Fibroblast of villous mesenchyme (primary cell): ENCODE measurements at places on chromosomes 2 and 18. TPM values are rescaled to one million over a fixed set of nuclear protein-coding genes. Genes with fewer than 3 reads are reported as not detected.

BOK gene
- total RNA-seq = 42.2 and 54.0 TPM in 2 replicates

DNA sequence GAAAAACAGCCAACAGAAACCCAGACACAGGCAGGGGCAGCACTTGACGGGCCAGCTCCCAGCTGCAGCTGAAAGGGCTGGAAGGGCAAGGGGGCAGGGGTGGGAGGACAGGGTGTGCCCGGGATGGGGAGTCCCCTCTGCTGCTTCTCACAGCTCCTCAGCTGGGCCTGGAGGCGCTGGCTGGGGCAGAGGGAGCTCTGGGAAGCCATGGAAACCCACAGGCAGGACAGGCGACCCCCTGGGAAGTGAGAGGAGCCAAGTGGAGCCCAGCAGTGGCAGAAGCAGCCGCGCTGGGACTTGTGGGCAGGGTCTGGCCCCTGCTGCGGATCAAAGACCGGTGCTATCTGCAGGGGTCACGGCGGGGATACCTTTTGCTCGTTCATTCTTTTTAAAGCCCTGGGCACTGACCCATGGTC lies 20.7 kb downstream of the OTOF start:
- DNase-seq = no peak

ANKRD30BL gene
- total RNA-seq = not detected in 2 replicates

DUSP2 gene
- 0.86 and 2.3 TPM in 2 replicates for total RNA-seq

GAL3ST2 gene
- under 0.01 and 0.43 TPM in 2 replicates for total RNA-seq

LIMS3 gene
- 5.8 and 14.2 TPM in 2 replicates for total RNA-seq

RGPD4 gene
- total RNA-seq = not detected in 2 replicates

- DNase-seq = no peak
Observed at GRCh38 chr2:217559084-217559483, 443.7 kb downstream of the TNS1 start.

GRCh38 chr18:26479681-26480079 lies 68.7 kb downstream of the KCTD1 start:
- DNase-seq = peak; percentile 17

DNA sequence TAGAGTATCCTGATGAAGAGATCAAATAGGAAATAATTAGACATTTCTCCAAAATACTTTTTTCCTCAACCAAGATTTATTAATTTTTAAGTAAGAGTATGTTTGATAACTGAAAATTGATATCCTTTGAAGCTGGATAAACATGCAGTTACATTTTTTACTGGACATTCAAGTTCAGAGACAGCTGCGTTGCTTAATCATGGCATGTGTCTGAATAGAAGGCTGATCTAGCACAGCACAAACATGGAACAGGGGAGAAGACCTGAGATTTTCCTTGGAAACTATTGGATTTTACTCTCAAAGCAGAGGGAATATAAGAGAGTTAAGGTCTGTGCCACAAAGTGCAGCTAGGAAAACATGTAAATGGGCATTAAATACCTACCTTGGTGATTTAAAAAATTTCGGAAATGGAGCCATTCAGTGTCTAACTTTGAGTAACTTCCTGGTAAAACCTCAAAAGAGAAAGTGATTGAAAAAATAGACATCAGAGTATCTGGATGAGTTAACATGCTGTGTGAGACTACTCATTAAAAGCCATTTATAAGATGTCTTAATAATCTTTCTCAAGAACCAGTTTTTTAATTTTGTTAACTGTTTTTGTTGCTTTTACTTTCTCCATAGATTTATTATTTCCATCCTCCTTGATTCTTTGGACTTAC lies 31.8 kb downstream of the CRIM1 start:
- DNase-seq = peak; percentile 55

DNA sequence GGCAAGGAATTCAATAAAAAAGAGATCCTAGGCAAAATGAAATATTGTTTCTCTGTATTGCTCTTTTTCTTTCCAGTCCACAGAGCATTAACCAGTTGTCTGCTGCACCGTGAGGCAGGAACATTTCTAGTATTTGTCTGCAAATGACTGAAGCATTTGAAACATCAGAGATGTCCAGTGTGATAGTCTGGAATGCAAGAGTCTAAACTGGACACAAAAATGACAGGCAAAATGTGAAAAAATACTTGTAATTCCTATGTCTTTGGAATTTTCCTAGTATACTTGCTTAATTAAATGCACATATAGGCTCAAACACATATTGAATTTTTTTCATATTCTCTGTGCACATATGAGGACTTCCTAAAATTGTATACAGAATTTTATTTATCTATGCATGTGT lies 120.5 kb upstream of the SPATS2L start:
- no peak for DNase-seq

- DNase-seq = no peak
Observed at GRCh38 chr2:199784512-199784911, 66.5 kb downstream of the FTCDNL1 start.

DNA sequence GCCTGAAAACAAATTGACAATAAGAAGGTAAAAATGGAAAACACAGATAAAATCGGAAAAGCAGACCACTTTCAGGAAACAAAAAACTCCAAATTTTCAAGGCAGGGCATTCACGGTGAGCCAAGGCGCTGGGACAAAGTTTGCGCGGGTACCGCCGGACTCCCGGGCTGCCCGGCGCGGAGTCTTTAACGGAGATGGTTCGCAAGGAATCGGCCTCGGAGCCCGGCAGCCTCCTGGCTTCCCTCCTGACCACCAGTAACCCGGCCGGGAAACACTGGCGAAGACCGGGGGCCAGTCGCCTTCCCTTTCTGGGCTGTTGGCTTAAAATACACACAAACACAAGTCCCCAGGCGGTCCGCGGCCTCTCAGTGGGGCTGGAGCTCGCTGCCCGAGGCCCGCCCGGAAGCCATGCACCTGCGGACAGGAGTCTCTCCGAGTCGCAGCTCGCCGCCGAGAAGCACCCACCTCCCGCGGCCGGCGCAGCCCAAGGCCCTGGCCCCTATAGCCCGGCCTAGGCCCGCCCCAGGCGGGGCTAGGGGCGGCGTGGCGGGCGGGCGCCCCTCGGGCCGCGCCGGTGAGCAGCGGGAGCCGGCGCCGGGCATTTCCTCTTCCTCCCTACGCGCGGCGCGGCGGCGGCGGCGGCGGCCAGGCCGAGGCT lies 622 bp upstream of the KCMF1 start:
- peak; percentile 62 for DNase-seq

RIT2 gene
- total RNA-seq = not detected in 2 replicates

GRCh38 chr2:227324642-227324994 lies 433 bp upstream of the MFF start:
- no peak for DNase-seq

OR6B2 gene
- total RNA-seq = not detected in 2 replicates

DNA sequence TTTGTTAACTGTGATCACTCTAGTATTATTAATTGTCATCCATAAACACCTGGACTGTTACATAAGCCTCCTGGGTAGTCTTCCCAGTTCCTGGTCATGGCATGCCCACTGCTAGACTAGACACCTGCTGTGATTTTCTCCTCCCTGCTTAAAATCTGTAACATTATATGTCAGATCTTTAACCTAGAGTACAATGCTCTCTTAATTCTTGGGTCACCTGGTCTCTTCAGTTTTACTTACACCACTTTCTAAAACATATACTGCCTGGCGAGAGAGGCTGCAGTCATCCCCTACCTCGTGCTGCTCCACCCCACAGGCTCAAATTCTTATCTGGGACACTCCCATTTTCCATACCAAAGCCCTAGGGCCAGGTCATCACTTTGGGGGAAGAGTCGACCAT lies 161.3 kb downstream of the CDH2 start:
- DNase-seq = no peak

ERFE gene
- 0.86 and 2.9 TPM in 2 replicates for total RNA-seq

KIF1A gene
- total RNA-seq = not detected in 2 replicates

ITPRIPL1 gene
- total RNA-seq = 3.2 and 5.2 TPM in 2 replicates

DNA sequence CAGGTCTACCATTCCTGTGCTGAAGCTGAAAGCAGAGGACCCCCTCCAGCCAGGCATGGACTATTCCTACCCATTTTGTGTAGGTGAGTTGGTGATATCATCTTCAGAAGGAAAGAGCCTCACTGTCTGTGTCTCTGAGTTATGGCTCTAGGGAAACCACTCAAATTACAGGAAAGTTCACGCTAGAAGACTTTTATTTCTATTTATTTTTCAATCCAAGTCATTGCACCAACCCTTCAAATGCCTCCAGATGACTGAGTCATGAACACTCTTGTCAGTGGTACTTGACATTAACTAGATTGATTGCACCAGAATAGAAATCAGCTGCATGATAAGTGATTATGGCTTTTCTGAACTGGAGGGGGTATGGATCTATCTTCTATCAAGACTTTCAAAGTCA lies 338.4 kb downstream of the MBD2 start:
- DNase-seq = no peak

- DNase-seq = no peak
Observed at GRCh38 chr18:64082513-64082912, 66.4 kb downstream of the LINC00305 start.
